ENCODE measurements at places on chromosomes 7 and 10.
A peak's percentile ranks its signal among the peaks of the same experiment; 100 is the strongest.

GRCh38 chr10:101256387-101256786 is 27.1 kb upstream of the LBX1 start:
- no peak for DNase-seq

- DNase-seq = no peak
These were observed 223.7 kb downstream of the BUB3 start for GRCh38 chr10:123377883-123378282.

GRCh38 chr7:633381-634018 is 93.0 kb upstream of the DNAAF5 start:
- DNase-seq = peak; percentile 39

GRCh38 chr7:156003220-156004162 is 191.2 kb upstream of the SHH start:
- DNase-seq = no peak

DNA sequence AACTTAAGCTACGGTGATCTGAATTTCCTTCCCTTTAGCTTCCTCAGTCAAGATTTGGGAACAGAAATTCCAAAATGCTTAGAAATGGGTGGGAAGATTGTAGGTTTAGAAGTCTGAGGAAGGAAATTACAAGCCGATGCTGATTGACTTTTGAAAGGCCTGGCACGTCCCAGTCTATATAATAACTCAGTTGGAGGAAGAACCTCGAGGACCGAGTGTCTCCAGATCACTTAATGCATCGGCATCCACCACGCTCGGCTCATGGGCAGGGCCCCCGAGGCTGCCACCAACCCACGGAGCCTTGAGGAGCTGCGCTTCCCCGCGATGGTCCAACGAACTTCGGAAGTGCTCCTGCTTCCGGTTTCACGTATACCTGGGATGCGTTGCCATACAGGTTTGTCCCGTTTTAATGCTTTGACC is 10.4 kb upstream of the SP8 start:
- no peak for DNase-seq

DNA sequence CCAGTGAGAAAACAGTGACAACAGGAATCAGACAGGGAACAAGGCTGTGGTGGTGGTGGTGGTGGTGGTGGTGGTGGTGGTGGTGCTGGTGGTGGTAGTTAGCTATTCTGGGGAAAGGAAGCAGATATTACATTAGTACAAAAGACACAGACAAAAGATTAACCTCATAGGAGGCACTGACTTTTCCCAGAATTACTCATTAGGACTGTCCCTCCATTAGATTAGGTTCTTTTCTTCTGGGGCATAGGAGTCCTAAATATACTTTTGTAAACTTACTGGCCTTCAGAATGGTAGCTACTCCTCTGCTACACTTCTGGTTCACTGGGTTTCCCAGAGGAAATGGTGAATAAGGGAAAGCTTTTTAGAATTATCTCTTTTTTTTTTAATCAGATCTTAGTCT is 156.6 kb upstream of the SEMA3D start:
- no peak for DNase-seq

DNA sequence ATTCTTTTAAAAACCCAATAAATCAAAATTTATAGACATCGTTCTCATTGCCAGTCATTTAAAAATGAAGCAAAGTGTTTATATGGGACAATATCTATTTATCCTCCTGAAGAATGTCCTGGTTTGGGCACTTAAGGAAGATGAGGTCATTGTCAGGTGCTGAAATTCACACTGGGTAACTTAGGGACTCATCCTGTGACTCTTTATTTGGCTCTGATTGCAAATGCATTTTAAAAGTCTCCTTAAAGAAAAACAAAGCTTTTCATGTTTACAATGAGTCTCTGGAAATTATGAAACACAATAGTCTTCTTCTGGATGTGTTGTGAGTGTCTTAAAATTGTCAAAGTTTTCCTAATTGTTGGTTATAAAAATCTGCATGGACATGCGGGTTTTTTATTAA is 69.5 kb upstream of the GPR158 start:
- DNase-seq = no peak

DNA sequence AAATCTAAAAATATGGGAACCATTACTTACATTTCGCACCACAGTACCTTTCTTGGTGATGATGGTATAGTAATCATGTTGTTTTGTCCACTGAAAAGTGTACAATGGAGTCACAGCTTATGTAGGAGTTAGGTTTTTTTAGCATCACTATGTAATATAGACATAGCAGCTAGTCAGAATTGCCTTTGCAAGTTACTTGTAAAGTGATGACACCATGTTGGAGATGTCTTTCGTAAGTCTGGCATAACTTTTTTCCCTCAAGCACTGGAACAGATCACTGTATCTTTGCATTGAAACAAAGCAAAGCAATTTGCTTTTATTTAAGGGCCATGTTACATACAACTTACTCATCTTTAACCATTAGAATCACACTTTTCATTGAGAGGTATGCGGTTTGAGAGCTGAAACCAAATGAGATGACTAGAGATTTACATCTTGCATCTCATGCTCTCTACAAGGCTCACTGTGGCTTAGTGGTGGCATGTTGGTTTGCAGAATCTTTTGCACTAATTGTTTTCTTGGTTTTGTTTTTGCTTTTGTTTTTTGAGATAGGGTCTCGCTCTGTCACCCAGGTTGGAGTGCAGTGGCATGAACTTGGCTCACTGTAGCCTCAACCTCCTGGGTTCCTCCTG is 18.3 kb downstream of the UBN2 start:
- DNase-seq = no peak

- DNase-seq = no peak
These were observed 70.4 kb downstream of the ITIH5 start for GRCh38 chr10:7596356-7596755.

DNA sequence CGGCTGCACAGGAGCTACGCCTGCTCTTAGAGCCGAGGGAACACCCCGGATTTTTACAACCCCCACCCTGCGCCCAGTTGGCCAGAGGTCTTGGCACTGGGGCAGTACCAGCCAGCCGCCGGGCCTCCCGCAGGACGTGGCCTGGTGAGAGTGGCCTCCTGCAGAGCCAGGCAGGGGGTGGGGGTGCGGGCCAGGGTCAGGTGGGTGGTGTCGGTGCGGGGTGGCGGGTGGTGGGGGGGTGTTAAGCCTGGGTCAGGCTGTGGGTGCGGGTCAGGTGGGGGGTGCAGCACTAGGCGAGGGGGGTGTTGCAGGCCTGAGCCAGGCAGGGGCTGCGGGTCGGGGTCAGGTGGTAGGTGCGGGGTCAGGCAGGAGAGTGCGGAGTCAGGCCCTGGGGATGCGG is 647 bp downstream of the ECHS1 start:
- DNase-seq = no peak

- DNase-seq = no peak
These were observed 100.4 kb upstream of the MACROH2A2 start for GRCh38 chr10:69952069-69952800.

GRCh38 chr7:140876519-140877248 is 48.0 kb downstream of the BRAF start:
- no peak for DNase-seq

GRCh38 chr7:98785929-98786571 is 83.8 kb downstream of the TMEM130 start:
- no peak for DNase-seq

GRCh38 chr7:128869138-128869943 is 6.7 kb downstream of the ATP6V1F start:
- DNase-seq = peak; percentile 48

DNA sequence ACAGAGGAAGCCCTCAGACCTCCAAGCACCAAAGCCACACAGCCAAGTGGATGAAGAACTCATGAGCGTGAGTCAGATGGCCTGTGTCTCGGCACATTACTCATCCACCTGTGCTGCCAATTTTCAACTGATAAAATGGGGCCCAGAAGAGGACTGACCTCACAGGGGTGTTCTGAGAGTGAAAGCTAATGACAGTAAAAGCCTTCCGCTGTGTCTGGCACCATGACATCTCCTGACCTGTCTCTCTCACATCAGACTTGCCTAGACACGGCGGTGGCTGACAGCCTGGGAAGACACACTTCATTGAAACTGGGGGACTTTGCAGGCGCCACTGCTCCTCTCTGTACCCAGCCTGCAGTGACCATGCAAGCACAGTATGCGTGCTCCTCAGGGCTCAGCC is 8.3 kb upstream of the SLC18A3 start:
- no peak for DNase-seq

GRCh38 chr10:32237644-32238345 is 109.2 kb downstream of the EPC1 start:
- no peak for DNase-seq

DNA sequence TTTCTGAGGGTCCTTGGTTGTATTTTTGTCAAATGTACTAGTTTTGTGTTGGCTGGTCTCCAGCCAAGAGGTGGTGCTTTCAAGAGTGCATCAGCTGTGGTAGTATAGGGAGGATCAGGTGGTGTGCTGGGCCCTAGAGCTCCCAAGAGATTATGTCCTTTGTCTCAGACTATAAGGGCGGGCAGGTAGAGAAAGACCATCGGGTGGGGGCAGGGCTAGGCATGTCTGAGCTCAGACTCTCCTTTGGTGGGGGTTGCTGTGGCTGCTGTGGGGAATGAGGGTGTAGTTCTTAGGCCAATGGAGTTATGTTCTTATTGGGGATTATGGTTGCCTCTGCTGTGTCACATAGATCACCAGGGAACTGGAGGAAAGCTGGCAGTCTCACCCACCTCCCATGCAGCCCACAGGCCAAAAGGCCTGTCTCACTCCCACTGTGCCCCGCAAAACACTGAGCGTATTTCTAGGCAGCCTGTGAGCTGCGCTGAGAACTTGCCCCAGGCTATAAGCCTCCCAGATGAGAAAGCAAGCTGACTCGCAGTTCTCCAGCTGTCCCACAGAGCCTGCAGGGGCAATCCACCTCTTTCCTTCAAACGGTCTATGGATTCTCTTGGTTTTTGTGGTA is 1066.7 kb downstream of the GRM8 start:
- DNase-seq = no peak

DNA sequence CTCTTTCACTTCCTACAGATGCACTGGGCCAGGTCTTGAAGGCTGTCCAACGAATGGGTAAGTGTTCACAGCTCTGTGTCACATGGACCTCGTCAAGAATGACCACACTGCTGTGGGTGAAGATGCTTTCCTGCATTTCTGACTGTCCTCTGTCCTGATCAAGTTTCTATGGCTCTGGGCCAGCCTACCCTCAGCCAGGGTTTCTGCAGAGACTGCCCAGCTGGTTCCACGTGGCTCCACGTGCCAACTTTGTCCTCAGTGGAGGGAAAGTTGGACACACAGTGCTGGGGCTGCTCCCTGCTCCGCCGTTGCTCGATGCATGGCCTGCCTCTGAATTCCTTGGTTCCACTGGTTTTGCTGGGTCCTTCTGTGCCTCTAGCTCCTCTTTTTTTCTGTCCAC is 152.3 kb downstream of the EGFR start:
- no peak for DNase-seq

DNA sequence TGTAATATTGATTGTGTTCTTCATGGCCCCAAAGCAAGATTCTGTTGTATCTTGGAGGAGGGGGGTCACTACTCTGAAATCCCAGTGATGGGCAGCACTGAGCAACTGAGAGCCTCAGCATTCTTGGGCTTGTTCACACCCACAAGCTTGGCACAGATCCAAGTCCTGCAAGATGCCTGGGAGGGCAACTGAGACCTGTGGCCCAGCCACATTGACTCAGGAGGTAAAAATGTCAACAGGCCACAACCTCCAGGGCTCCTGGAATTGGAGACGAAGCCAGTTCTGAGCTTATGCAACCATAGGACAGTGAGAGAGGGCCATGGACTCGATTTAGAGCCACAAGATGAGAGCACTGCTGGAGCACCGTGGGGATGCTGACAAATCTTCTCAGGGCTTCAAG is 3.1 kb upstream of the DOCK1 start:
- no peak for DNase-seq

DNA sequence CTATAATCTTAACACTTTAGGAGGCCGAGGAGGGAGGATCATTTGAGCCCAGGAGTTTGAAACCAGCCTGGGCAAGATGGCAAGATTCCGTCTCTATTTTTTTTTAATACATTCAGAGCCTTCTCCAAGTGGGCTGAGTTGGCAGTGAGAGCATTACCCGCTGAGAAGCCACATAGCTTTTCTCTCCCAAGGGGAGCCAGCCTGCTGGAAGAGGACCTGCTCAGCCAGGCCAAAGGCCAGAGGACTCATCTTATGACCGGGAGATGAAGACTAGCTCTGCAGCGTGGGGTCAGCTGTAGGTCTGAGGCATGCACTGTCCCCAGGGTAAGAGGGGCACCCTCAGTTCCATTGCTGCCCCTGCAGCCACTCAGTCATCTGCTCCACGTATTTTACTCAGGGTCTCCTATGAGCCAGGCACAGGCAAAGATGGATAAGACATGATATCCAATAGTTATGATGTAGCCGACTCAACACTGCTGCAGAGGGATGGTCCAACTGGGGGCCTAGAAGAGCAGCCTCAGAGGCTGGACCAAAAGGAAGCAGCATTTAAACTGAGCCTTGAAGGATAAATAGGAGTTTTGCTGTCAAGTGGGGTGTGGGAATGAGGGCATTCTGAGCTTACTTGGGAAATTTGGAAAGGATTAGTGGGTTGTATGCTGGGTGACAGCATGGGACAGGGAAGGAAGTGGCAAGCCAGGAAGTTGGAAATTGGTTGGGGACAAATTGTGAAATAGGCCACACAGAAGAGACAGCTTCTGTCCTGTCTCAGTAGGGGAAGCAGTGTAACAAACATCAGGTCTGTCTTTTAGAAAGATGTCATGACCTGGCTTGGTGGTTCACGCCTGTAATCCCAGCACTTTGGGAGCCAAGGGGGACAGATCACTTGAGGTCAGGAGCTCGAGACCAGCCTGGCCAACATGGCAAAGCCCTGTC is 1.6 kb upstream of the MARVELD1 start:
- no peak for DNase-seq
